ENCODE measurements at places on chromosomes 7 and 10.

GRCh38 chr7:48067475-48067874 is 21.6 kb upstream of the UPP1 start:
- no peak for DNase-seq

GRCh38 chr10:60827791-60828488 is 49.7 kb downstream of the CDK1 start:
- DNase-seq = peak; percentile 92

GRCh38 chr10:1570416-1571051 is 166.8 kb downstream of the ADARB2 start:
- no peak for DNase-seq

DNA sequence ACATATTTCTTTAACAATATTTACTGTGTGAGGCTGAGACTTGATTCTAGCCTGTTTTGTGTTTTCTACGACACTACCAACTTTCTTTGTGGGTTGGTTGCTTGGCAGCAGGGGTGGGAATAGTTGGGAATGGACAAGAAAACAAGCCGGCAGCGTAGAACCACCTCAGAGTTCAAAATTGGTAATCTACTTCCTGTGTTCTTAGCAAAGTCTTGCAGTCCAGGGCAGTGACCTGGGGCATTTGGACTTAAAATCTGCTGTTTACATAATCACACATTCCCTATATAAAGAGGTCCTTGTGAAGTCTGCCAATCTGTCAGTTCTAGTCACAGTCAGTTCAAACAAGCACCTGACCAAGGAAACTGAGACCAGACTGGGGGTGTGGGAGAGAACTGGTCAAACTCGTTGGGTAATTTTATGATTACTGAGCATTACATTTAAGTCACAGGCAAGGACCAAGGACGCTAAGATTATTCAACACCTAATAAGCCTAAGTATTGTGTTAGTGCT is 167.9 kb downstream of the CPEB3 start:
- no peak for DNase-seq

DNA sequence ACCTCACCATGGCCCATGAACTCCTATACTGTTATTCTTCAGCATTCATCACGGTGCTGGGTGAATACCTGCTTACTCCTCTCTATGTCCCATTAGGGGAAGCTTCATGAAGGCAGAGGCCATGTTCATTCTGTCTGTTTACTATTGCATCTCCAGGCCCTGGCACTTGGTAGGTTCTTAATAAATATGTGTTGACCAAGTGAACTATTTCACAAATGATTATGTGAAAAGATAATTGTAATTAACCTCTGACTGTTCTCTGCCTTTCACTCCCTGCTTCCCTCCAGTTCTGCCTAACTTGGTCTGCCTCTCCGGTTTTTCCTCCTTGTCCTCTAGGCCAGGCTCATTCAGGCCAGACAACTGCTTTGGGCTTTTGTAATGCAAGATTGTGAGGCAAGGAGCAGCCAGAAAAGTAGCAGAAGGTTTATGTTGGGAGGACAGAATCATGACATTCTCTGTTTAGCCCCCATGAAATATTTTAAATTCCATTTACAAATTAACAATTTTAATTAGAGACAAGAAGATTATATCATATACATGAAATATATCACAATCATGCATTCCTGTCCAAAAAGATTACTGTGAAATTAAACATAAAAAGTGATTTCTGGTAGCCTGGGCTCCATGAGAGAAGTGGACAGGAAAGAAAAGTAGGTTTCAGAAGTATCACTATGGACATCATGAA is 42.1 kb upstream of the PLXNA4 start:
- DNase-seq = no peak

DNA sequence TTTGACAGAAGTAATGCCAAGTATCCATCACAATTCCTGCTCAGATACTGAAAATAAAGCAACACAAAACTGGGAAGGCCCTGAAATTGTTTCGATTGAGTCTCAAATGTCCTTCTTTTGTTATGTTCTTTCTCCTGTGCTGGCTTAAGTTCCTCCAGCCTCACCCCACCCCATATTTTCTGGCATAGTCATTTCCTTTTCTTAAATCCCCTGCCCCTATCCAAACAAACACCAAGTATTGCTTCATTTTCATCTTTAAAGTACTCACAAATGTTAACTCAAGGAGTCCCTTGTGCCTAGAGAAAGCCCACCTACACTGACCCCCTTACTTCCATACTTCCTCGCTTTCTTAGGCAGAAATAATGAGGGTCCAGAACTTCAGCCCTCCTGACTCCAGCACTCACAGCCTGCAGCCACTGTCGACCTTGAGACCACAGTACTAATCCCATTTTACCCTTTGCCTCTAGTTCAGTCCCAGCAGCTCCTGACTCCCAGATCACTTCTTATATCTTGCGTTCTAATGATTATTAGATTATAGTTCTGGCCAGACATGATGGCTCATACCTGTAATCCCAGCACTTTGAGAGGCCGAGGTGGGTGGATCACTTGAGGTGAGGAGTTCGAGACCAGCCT is 73.2 kb upstream of the ST8SIA6 start:
- DNase-seq = no peak

- DNase-seq = no peak
These were observed 86.8 kb downstream of the HBP1 start for GRCh38 chr7:107255602-107256001.

DNA sequence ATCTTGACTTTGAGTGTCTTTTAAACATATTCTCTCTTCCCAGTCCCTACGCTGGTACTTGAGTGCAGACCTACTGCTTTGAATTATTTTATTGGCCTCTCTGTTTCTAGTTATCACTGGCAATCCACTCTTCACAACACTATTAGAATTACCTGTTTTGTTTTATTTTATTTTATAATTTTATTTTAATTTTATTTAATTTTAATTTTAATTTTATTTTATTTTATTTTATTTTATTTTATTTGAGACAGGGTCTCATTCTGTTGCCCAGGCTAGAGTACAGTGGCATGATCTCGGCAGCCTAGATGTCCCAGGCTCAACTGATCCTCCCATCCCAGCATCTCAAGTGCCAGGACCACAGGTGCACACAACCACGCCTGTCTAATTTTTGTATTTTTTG is 6.8 kb downstream of the STK17A start:
- DNase-seq = no peak

DNA sequence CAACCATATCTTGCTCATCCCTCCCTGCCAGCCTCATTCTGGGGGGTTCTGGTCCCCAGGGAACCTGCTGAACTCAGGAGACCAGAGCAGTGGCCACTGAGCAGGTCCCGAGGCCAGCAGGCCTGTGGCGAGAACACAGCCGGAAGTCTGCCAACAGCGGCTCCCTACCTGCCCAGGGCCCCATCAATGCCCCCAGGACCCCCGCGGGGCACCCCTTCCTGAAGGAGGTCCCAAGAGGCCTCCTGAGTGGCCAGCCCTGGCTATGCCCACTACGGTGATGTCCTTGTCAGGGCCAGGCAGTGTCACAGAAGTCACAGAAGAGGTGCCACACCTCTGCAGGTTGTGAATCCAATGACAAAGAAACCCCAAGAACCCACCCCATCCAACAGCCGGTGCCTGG is 58.9 kb downstream of the CAMK2B start:
- no peak for DNase-seq

DNA sequence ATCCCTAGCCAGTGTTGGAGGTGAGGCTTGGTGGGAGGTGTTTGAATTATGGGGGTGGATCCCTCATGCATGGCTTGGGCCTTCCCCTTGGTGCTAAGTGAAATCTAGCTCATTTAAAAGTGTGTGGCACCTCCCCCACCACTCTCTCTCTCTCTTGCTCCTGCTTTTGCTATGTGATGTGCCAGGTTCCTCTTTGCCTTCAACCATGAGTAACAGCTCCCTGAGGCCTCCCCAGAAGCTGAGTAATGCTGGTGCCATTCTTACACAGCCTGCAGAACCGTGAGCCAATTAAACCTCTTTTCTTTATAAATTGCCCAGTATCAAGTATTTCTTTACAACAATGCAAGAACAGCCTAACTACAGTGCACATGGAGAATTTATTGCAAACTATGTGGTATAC is 188.8 kb upstream of the POT1 start:
- no peak for DNase-seq

GRCh38 chr10:14553448-14553847 is 221.2 kb downstream of the FAM107B start:
- DNase-seq = no peak

DNA sequence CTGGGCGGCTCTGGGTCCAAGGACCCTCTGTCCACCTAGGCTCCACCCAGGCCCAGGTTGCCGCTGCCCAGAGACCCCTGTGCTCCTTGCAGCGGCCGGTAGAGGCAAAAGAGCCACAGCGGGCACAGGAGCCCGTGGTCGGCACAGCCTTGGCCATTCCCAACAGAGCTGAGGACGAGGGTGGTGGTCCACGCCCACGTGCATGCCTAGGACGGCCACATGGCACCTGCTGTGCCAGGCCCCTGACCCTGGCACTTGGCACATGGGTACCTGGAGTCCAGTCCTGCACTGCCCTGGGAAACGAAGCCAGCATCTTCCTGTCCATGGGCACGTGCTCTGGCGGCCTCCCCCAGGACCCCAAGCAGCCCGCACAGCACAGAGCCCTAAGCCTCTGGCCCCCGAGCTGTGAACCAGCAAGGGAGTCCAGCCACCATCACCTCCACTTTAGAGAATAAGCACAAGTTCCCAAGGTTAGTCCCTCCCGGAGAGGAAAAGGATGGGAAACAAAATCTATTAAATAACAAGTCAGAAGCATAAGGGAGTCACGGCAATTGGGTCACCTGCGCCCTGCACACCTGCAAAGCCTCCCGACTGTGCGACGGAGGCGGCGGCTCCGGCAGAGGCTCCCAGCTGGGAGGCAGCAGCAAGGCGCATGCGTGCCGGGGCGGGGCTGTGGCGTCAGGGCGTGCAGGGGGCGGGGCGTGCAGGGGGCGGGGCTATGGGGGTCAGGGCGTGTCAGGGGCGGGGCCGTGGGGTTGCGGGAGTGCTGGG is 59.1 kb downstream of the STK32C start:
- DNase-seq = peak; percentile 33

- DNase-seq = no peak
These were observed 19.5 kb upstream of the GNA12 start for GRCh38 chr7:2863461-2864066.

DNA sequence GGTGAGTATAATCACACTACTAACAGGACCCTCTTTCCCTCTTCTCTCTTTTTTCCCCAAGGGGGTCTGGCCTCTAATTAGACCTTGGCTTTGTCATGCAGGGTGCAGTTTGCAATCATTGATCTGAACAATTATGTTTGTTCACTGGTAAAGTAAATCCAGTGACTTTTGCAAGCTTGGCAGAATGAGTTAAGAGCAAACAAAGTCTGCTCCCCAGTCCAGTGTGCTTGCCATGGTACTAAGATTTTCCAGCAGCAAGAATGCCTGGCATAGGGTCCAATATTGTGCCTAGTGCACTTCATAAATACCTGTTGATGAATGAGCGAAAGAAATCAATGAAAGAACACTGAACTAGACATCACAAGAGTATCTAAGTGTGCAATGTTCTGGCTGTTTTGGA is 43.9 kb downstream of the PLXDC2 start:
- no peak for DNase-seq

GRCh38 chr7:132509643-132510042 is 66.6 kb downstream of the PLXNA4 start:
- no peak for DNase-seq

- DNase-seq = no peak
These were observed 26.3 kb downstream of the FIGNL1 start for GRCh38 chr7:50423860-50424259.

DNA sequence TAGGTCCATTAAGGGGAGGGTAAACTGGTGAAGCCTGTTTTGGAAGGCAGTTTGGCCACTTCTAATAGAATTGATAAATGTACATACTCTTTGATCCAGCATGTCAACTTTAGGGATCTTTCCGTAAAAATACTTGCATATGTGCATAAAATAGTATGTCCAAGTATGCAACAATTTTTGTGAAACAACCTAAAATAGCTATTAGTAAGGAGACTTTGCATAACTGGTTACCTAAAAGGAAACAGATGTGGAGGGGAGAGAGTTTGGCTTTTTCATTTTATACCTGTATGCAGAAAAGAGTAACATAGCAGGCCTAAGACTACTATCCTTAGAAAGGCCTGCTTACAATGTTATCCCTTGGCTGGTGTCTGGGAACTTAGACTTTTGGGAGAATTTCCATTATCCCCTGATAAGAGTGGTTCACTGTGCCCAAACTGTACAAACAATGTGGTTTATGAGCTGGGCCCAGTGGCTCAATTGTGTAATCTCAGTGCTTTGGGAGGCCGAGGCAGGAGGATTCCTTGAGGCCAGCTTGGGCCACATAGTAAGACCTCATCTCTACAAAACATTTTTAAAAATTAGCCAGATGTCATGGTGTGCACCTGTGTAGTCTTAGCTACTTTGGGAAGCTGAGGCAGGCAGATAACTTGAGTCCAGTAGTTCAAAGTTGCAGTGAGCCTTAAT is 21.3 kb downstream of the PTPN12 start:
- DNase-seq = no peak

DNA sequence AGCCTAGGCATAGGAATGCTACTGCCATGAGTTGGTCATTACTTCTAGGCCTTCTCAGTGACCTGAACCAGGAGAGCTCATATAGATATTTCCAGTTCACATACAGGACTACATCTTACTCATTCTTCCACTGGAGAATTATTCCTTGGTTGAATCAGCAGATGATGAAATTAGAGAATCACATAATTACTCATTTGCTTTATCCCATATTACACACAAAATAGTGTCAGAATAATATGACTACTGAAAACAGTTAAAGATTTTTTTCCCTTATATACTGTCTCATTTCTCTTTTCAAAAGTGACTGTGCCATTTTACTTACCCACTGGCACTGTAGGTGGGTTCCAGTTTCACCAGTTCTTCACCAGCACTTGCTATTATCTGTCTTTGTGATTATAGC is 18.5 kb downstream of the BMS1 start:
- no peak for DNase-seq

DNA sequence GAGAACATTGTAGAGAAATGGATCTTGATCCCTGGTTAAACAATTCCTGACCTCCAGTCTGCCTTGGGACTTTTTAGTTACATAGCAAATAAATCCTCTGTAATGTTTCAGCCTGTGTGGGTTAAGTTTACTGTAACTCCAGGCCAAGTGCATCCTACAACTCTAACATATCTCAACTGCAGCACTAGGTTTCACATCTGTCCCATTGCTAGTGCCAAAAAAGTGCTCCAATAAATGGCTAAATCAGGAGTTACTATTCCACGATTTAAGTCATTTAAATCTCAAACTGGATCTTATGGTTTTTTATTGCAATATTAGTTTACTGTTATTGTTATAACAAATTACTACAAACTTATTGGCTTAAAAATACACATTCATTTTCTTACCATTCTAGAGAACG is 479.6 kb downstream of the GPAM start:
- DNase-seq = no peak
